ENCODE measurements at places on chromosomes 5 and 9. TPM values are rescaled to one million over a fixed set of nuclear protein-coding genes. Genes with fewer than 3 reads are reported as not detected.

DNA sequence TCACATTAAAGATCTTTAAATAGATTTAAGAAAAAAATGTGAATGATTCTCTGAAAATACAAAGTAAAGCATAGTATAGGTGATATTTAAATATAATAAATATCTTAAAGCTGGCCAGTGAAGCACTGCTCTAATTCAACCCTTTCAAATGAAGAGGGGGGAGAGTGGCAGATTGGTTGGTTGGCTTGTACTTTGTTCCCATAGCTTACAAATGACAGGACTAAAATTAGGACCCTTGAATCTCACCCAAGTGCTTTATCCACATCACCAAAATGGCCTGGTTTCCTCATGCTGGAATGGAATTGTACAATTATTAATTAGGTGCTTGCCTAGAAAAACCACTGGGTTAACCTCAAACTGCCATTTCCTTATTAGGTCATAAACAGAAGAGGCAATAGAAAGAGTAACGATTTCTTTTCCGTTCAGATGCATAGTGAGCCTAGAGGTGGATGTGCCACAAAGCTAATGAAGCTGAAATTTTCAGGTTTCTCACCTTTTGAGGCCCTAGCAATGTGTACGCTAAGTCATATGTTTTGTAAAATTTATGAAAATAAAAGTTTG, 354.5 kb upstream of the CDH6 start:
- DNase-seq: no peak

GRCh38 chr9:35862328-35862727, 7.9 kb downstream of the OR13J1 start:
- peak; percentile 6 for DNase-seq

DNA sequence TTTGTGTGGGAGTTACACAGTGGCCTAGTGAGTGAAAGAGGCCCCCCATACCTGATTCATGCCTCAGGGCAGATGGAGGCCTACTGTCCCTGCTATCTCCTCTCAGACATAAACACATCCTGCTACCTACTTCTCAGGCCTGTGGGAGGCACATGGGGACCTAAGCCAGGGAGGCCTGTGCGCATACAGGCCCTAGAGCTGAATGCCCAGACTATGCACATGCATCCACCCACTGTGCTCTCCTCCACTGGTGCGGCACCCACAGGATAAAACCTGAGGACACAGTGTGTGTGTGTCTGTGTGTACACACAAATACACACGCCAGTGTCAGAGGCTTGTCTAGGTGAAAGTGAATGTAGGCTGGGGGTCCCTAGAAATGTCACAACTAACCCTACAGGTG, 1.4 kb downstream of the PAX5 start:
- DNase-seq: no peak

Gene ADAM19
- 37.7 TPM for total RNA-seq

Gene OR1L8
- total RNA-seq: not detected

- DNase-seq: no peak
Measured at GRCh38 chr9:16213781-16214515, 656.5 kb downstream of the BNC2 start.

Gene ITGA1
- total RNA-seq: 2.6 TPM

GRCh38 chr9:89543621-89544278, 45.8 kb upstream of the SEMA4D start:
- DNase-seq: no peak

DNA sequence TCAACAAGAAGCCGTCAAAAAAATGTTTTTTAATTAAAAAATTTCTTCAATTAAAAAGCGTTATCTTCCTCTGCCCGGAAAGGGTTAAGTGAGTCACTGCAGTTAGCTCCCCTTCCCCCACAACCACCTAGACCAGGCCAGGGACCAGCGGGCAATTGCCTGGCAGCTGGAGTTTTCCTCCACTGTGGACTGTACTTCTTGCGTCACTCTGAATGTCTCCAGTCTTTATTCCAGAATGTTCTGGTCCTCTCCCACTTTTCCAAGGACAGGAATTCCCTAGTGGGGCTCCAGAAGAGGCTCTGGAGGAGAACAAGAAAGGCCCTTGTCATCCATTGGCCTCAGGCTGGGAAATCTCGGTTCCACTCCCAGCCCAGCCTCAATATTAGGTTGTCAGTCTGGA, 114.0 kb downstream of the C9orf50 start:
- peak; percentile 71 for DNase-seq

GRCh38 chr9:107389617-107390071, 99.9 kb downstream of the KLF4 start:
- DNase-seq: no peak

Gene CEL
- 0.87 TPM for total RNA-seq

DNA sequence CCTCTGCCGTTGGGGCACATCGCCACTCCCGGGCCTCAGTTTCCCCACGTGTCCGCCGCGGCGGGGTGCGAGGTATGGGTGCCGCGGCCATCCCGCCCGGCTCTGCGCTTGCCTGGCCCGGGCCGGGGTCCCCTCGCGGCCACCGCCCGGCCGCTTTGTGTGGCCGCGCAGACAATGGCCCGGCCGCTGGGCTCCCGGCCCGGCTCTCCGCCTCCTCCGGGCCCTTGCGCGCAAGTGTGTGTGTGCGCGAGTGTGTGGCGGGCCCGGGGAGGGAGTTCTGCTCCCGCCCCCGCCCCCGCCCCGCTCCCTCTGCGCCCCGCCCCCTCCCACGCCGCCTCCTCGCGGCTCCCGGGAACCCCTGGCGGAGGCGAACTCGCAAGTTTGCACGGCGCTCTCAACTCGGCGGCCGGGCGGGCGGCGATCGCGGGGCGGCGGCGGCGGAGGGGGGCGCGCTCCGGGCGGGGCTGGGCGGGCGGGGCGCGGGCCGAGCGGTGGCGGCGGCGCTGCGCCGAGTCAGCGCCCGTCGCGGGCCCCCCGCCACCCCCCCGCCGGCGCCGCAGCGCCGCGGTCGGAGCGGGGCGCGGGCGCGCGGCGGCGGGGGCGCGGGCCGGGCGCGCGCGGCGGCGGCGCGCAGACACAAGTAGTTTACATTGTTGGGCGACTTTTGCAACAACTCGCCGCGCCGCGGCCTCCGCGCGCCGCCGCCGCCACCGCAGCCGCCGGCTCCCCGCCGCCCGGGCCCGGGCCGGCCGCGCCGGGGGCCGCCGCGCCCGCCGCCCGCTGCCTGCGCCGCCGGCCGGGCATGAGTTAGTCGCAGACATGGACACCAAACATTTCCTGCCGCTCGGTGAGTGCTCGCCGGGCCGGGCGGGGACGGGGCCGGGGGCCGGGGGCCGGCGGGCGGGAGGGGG, at the start of gene RXRA:
Gene RXRA, plus strand, starts transcription at position 643 of the 911 bp plus-strand sequence. Its CDS starts 177 bp downstream, at position 820.
- peak; percentile 98 for DNase-seq

GRCh38 chr9:106864373-106865143, 1.6 kb downstream of the ZNF462 start:
- peak; percentile 29 for DNase-seq

DNA sequence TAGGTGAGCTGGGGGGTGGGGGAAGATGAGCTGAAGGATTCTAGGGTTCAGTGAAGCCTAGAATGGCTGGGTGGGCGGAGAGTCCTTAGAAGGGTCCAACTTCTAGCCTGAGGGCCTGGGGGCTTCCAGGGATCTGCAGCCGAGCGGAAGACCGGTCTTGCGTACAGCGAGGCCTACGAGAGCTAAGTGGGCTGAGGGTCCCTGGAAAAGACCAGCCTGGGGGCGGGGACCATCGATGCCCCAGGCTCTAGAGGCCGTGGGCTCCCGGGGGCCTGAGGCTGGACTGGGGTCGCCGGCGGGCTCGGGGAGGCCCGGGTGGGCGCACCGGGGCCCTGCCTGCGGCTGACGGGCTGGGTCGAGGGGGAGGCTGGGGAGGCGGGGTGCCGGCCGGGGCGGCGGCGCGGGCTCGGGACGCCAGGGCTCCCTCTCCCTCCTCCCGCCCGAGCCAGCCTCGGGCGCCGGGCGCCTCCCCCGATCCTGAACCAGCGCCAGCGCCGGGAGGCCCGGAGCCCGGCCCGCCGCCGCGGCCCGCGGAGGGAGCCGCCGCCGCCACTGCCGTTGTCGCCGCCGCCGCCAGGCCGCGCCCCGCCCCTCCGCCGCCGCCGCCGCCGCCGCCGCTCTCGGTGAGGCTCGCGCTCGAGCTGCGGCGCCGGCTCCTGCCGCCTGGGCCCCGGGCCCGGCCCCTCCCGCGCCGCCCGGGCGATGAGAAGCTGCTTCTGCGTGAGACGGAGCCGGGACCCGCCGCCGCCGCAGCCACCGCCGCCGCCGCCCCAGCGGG, at the start of gene MVB12B:
Gene MVB12B, plus strand, starts transcription at position 602 of the 778 bp plus-strand sequence. Its CDS starts 101 bp downstream, at position 703.
- peak; percentile 91 for DNase-seq

- DNase-seq: no peak
Measured at GRCh38 chr5:135697959-135698345, 119.2 kb upstream of the CXCL14 start.

DNA sequence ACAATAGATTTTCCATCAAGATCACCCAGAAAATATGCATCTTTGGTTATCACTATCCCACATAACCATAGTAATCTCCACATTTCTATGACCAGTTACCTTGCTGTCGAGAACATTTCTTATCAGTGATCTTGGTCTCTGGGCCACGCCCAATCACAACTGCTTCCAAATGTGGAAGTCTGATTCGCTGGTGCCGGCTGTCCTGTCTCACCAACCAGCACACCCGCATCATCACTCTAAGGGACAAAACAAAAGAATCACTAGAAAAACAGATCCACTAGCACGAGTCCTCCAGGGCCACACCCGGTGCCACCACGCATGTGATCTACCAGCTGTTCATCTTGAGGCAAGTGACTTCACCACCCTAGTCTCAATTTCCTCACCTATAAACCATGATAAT, 11.8 kb downstream of the APTX start:
- no peak for DNase-seq

GRCh38 chr9:127553793-127554192, 58.3 kb upstream of the STXBP1 start:
- no peak for DNase-seq

Gene TGFBI
- 3.2 TPM for total RNA-seq

- DNase-seq: no peak
Measured at GRCh38 chr5:11072568-11072967, 311.5 kb upstream of the DAP start.

DNA sequence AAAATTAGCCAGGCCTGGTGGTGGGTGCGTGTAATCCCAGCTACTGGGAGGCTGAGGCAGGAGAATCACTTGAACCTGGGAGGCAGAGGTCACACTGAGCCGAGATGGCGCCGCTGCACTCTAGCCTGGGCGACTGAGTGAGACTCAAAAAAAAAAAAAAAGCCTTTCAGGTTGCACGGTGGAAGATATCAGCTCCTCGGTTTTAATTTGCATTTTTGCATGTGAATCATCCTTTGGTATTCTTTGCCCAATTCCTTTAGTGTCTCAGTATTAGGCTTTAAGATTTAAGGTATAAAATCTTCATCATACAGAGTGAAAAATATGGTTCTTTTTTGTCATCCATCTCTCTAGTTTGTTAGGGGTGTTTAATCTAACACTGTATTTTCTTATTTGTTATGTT, 173.6 kb upstream of the S1PR3 start:
- DNase-seq: no peak

- no peak for DNase-seq
Measured at GRCh38 chr5:52837068-52837467, 49.4 kb downstream of the ITGA1 start.

DNA sequence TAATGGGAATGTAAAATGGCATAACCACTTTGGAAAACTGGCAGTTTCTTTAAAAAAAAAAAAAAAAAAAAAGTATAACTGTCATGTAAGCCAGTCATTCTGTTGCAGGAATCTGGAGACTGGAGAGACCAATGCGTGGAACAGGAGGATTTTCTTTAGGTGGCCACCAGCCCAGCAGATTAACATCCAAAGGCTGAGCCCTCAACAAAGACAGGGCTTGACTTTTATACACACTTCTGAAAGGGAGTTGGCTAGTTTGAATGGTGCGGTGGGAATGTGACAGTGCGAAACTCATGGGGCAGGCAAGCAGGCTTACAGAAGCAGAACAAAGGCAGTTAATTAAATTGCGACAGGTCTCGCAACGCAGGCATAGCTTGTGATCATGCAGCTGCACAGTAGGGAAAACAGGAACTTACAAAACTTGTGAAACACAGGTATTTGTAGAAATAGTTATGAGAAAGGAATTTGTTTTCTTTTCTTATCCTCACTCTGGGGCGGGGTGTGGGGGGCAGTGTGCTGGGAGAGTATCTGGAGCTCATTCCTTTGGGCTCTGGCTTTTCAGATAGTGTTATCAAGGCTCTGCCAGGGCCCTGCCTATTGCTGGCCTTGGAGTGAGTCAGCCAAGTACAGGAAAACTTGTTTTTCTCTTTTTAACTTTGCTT, 12.0 kb downstream of the UIMC1 start:
- DNase-seq: no peak

GRCh38 chr5:95778713-95779436, 43.7 kb downstream of the GLRX start:
- DNase-seq: no peak

Gene SOHLH1
- total RNA-seq: not detected

- no peak for DNase-seq
Measured at GRCh38 chr9:33843312-33843961, 26.5 kb downstream of the UBE2R2 start.

DNA sequence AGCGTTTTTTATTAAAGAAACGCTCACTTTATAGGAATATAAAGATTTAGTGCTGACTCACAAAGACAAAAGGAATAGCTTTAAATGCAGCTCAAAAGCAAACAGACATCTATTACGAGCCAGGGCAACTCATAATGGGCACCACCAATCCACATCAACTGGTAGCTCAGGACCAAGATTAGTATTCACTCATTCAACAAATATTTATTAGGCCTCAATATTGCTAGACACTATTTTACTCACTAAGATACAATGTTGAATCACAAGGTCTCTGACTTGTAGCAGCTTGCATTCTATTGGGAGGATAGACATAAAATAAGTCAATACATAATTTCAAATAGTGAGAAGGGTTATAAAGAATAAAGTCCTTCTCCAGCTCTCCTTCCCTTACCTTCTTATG, 8.0 kb upstream of the MAN2A1 start:
- no peak for DNase-seq

DNA sequence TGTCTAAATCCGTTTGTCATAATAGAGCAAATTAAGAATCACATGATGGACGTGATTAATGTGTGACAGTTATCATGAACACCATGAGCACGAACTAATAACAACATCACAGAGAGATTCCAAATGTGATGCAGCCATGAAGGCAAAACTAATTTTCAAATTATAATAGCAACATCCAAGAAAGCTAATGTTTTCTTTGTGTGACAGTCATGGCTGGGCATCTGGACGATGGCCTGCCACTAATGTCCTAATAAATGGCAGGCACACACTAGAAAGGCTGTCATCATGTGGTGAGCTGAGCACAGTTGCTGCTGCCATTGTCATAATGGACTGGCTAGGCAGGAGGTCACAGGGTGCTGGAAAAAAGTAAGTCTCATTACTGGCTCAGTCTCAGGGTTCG, 280.0 kb upstream of the EFNA5 start:
- DNase-seq: no peak

Gene FASTKD3
- total RNA-seq: 15.4 TPM

DNA sequence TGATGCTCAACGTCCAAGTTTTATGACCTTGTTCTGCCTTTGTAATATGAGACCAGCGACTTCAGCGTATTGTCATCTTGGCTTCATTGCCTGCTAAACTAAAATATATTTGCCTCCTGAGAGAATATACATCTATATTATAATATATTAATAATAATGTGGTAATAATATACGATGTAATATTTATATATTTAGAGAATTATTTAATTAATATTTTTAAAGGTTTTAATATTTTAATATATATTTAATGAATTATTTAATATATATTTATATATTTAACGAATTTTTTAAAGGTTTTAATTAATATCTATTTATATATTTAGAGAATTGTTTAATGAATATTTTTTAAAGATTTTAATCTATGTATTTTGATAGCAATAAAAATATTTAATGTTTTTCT, 700.7 kb downstream of the TAF11L14 start:
- no peak for DNase-seq

Gene SMIM33
- total RNA-seq: not detected

- no peak for DNase-seq
Measured at GRCh38 chr9:23638837-23639426, 187.1 kb downstream of the ELAVL2 start.

GRCh38 chr5:53871050-53871449, 310.6 kb downstream of the NDUFS4 start:
- DNase-seq: no peak

Gene MLANA
- total RNA-seq: not detected

Measured in H7 (cell line).